Activated T-cell treated with anti-CD3 and anti-CD28 coated beads, Interleukin-2, amount 50 U/mL, for 24 hours (primary cell): ENCODE measurements at places on chromosomes 7 and 10.

GRCh38 chr7:22386206-22386858, 29.4 kb upstream of the RAPGEF5 start:
- DNase-seq = no peak

GRCh38 chr7:133691727-133692610, 435.2 kb upstream of the LRGUK start:
- DNase-seq = no peak

- no peak for DNase-seq
Observed at GRCh38 chr10:90389876-90390275, 468.0 kb downstream of the HTR7 start.

GRCh38 chr10:110273474-110273873, 31.2 kb downstream of the SMNDC1 start:
- DNase-seq = no peak

DNA sequence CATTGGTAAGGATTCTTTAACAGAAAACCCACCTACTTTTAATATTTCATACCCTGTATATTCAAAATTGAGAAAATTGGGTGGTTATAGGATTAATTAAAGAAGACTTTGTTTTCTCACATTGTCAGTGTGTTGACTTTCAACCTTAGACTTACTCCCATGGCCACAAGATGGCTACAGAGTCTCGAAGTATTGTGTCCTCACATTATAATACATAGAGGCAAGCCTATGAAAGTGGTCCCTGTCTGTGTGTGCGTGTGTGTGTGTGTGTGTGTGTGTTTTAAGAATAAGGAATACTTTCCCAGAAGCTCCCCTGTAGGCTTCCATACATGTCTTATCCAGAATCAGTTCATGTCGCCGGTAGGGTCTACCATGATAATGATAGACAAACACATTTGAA, 180.0 kb downstream of the PHF14 start:
- no peak for DNase-seq

DNA sequence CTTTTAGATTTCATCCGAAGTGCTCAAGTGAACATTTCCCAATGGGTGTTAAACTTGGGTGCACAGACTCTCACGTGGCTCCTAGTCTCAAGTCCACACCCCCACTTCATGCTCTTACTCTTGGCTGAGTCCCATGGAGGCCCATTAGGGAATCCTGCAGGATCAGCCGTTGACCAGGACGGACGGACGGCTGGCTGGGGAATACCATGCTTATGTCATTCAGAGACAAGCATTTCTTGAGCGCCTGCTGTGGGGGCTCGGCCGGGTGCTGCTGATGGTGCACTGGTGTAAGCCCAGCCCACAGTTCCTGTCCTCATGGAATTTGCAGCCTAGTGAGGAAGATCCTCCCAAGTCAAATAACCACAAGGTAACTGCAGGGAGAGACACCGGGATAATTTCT, 44.7 kb downstream of the PITRM1 start:
- no peak for DNase-seq

GRCh38 chr10:88127269-88127668, 263.8 kb downstream of the PTEN start:
- no peak for DNase-seq

GRCh38 chr7:3695602-3696001, 394.6 kb downstream of the SDK1 start:
- no peak for DNase-seq

DNA sequence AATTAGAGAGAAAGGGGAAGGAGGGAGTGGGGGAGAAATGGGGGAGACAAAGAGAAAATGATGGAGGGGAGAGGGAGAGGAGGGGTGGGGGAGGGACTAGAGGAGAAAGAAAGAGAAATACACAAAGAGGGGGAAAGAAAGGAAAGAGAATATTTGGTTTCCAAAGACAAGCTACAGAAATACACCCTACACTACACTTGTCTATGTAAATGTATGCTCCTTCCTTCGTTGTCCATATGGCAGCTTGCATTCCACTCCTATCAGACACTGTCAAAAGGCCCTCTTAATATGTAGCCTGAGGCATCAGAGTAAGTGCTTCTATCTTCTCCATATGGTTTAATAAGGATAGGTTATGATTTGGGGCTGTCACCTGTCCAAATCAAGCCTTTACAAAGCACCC, 92.8 kb upstream of the FEZF1 start:
- DNase-seq = no peak

DNA sequence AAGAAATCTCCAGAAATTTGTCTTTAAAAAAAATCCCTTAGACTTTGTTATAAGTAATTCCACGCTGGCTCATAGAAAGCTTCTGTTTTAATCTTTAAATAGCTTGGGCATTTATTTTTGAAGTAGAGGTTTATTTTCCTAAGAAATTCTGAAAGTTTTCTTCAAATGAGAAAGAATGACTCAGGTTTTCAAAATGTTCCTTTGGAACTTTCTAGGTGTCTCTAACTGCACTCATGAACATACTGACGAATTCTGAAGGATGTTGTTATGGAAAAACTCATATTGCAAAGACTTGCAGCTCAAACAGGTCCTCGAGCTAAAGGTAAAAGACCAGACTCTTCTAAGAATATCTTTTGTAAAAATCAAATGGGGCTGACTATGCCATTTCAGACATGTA, 10.7 kb downstream of the DGKI start:
- DNase-seq = no peak

DNA sequence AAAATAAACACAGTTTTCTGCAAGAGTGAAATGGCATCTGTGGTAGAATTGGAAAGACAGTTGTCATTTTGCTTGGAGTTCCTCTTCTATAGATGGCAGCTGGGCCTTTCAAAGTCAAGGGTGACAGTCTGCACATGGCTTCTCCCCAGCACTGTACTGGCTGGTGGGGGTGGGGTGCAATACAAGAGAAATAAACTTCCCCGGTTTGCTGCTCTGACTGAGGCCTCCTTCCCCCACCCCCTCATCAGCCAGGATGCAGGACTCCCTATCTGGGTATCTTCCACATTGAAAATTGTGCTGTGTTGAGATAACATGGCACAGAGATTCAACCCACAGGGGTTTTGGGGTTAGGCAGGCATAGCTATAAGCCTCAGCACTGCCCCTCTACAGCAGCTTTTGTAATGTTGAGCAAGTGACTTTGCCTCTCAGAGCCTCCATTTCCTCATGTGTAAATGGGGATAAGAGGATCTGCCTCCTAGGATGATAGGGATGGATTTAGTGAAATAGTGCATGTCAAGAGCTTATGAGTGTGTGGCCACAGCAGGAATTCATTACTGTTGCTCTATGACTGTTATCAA, 85.8 kb upstream of the WDR11 start:
- no peak for DNase-seq

DNA sequence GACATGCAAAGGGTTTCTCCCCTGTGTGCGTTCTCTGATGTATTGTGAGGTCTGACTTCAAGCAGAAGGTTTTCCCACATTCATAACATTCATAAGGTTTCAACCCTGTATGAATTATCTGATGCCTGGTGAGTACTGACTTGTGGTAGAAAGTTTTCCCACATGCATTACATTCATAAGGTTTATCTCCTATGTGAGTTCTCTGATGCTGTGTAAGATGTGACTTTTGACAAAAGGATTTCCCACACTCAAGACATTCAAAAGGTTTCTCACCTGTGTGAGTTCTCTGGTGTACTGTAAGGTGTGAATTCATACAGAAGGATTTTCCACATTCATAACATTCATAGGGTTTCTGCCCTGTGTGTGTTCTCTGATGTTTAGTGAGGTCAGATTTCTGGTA, 45.1 kb downstream of the ZNF33B start:
- no peak for DNase-seq

- no peak for DNase-seq
Observed at GRCh38 chr7:3289996-3290395, 11.1 kb upstream of the SDK1 start.

DNA sequence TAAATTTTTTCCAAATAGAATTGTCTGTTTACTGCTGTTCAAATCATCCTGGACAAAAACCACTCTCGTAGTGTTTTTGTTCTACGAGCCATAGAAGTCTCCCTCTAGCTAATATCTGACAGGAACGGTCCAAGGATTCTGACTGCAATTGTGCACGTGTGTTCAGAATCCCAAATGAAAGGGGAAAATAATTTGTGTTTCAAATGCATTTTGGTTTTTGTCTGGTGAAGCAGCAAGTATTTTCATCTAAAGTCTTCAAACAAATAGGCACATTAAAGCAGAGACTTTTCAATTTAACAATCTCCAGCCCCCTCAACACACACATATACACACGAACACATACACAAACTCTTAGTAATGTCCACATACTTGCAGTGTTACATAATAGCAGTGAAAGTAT, 475 bp downstream of the NEUROD6 start:
- no peak for DNase-seq

GRCh38 chr10:106571192-106571946, 593.1 kb downstream of the SORCS1 start:
- no peak for DNase-seq

DNA sequence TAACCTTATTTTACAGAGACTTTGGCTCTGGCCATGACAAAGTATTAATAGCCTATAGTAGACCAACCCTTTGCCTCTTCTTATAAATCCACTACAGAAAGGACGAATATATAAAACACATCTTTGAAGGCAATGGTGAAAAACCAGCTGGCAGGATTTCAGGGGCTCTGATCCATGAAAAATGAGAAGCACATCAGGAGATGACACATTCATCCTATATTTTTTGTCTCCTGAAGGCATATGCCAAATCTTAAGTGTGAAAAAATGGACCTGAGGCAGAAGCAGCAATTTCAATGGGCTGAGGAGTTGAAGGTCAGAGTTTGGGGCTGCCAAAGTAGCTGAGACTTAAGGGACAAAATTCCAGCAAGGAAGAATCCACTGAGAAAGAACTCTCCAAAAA, 14.4 kb downstream of the RNF216 start:
- no peak for DNase-seq

GRCh38 chr10:58590152-58590840, 77.6 kb downstream of the BICC1 start:
- DNase-seq = no peak

- no peak for DNase-seq
Observed at GRCh38 chr7:12518920-12519681, 51.4 kb upstream of the SCIN start.

DNA sequence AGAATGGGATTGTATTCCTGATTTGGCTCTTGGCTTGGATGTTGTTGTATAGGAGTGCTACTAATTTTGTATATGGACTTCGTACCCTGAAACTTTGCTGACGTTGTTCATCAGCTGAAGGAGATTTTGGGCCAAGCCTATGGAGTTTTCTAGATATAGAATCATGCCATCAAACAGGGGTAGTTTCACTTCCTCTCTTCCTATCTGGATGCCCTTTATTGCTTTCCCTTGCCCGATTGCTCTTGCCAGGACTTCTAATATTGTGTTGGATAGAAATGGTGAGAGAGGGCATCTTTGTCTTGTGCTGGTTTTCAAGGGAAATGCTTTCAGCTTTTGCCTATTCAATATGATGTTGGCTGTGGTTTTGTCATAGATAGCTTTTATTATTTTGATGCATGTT, 92.3 kb downstream of the CCDC7 start:
- DNase-seq = no peak

GRCh38 chr10:31590023-31590800, 271.2 kb downstream of the ZEB1 start:
- no peak for DNase-seq

GRCh38 chr10:130215151-130215930, 79.2 kb downstream of the GLRX3 start:
- DNase-seq = no peak

GRCh38 chr10:24351961-24352360, 143.0 kb downstream of the KIAA1217 start:
- DNase-seq = no peak

GRCh38 chr7:13240349-13240748, 552.9 kb downstream of the ARL4A start:
- no peak for DNase-seq

DNA sequence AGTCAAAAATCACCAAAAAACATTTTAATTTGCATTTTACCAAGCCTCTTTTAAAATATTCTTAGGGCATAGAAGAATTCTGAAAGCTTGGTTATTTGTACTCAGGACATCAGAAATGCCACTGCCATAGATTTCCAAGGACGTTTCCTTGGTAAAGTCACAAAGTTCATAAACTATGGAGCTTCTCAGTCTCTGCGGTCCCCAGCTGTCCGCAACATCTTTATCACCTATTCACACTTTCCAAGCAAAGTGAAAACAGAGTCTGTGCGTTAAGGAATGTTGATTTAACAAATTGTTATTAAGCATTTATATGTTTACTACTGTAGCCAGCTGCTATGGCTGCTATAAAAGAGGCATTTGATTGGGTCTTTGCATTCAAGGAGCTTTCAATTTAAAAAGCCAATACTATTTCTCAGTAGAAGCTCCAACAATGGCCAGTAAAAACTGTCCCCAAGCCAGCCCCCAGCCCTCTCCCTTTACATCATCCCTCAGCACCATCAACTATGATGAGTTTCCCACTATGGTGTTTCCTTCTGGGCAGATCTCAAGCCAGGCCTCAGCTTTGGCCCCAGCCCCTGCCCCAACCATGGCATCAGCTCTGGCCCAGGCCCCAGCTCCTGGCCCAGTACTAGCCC, 36.8 kb downstream of the CADPS2 start:
- no peak for DNase-seq

- no peak for DNase-seq
Observed at GRCh38 chr7:149751043-149751775, 22.2 kb downstream of the ZNF467 start.

- DNase-seq = no peak
Observed at GRCh38 chr7:29231671-29232232, 37.2 kb downstream of the CHN2 start.

DNA sequence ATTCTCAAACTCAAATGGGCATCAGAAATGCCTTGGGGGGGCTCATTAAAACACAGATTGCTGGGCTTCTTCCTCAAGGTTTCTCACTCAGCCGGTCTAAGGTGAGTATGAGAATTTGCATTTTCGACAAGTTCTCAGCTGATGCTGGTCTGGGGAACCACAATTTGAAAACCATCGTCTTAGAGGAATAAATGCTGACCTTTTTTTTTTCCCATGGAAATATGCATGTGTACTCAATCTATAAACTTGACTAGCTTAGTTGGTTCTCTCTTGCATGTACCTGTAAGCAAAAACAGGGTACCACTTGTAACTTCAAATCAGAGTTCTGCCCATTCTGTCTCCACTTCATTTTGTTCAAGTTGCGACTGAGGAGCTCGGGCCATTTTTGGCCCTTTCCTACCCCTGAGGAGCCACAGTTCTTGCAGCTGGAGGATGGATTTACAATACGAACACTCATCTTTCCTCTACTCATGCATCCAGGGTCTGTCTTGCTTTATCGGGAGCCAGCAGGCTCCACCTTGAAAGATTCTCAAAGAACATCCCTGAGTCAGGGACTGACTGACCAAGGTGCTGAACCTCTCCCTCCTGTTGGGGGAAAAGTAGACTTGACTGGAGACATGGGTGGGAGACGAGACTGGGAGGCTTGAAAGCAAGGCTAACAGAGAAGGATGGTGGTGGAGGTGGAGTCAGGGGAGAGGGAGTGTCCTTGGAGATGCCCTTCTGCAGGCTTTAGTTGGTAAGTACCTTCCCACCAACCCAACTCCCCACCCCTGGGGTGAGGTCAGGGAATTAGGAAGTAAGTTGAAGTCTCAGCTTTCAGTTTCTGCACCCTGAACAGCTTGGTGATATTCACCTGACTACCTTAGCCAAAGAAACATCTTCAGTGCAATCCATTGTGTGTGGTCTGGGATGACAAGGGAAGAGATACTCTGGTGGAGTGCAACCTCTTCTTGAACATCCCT, 3.7 kb upstream of the MAPK8 start:
- no peak for DNase-seq

- peak; percentile 9 for DNase-seq
Observed at GRCh38 chr10:1199897-1200721, 143.9 kb downstream of the WDR37 start.

GRCh38 chr10:113566888-113567287, 14.0 kb downstream of the HABP2 start:
- no peak for DNase-seq
